ENCODE measurements at places on chromosomes 4 and X.

- no peak for DNase-seq
These were observed 137.2 kb downstream of the FNIP2 start for GRCh38 chr4:158906073-158906472.

- DNase-seq: no peak
These were observed 1659.8 kb upstream of the ADGRL3 start for GRCh38 chr4:59540311-59540710.

GRCh38 chr4:53543561-53543960, 47.7 kb downstream of the LNX1 start:
- DNase-seq: no peak

GRCh38 chr4:61520681-61521160, 320.6 kb downstream of the ADGRL3 start:
- no peak for DNase-seq

GRCh38 chr4:81135501-81135900, 79.5 kb downstream of the PRKG2 start:
- no peak for DNase-seq

DNA sequence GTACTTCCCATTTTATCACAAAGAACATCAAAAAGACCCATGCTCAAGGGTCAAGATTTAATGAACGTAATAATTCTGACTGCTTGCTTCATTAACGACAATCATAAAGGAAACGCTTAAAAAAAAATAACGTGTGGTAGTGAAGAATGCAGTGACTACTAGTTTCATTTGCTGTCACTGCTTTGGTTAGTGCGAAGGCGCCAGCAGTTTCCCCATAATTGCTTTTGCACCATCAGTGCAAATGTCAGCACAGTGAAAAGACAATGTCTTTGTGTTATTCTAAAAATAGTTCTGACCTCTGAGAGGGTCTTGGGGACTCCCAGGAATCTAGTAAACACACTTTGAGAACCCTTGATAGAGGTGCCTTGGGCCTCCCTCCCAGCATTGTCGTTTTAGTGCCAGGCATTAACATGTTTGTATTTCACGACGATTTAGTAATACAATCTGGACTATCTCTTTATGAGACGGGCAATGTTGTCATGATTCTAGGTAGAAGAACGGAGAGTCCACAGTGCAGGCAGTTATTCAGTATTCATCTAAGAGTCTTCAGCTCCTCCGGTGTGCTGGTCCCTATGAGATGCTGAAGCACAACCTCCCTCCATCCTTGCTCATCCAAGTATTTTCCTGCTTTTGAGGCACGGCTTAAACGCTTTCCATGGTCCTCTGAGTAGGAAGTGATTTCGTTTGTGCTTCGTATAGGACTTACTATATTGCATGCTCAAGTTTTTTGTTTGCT, 71.0 kb downstream of the AFF1 start:
- no peak for DNase-seq

- no peak for DNase-seq
These were observed 168.9 kb downstream of the ZNF674 start for GRCh38 chrX:46376246-46376885.

DNA sequence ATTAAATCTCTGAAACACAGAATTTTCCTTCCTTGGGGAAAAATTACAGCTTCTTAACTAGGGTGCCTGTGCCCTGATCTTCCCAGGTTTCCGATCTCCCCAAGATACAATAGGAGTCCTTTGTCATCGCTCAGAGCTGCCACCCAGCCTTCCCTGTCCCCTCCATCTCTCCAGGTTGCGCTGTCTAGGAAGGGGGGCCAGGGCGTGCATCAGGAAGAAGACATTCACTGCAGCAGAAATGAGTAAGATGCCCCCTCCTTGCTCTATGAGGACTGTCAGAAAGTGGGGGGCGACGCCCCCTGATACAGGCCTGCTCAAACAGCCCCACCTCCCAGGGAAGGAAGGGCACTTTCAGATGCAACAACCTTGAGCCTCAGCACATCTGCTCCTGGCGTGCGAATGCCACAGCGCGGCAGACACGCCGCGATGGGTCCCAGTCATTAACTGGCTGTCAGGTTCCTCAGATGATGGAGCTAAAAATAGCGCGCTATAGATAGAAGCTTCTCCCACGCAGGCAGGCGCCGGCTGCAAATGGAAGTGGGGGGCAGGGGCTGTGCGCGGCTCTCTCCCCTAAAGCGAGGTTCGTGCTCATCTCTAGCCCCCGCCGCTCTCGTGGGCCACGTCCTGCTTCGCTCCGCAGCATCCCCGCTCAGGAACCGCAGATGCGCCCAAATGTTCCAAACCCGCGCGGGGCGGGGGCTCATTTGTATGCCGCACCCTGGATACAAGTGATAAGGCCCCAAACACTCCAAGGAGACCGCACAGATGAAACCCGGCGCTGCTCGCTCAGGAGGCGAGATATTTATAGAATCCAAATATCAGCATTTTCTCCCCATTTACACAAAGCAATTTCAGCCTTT, 57.6 kb upstream of the LGI2 start:
- DNase-seq: no peak

DNA sequence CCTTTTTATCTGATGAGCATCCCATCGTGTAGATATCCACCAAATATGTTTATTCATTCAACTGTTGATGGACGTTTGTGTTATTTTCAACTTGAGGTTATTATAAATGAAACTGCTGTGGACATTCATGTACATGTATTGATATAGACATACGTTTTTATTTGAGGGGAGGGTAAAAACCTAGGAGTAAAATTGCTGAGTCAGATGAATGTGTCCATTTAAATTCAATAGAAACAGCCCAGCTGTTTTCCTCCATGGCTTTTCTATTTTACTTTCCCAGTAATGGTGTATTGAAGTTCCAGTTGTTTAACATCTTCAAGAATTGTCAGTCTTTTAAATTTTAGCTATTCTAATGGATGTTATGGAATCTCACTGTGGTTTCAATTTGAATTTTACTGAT, 348.7 kb upstream of the GALNTL6 start:
- no peak for DNase-seq

DNA sequence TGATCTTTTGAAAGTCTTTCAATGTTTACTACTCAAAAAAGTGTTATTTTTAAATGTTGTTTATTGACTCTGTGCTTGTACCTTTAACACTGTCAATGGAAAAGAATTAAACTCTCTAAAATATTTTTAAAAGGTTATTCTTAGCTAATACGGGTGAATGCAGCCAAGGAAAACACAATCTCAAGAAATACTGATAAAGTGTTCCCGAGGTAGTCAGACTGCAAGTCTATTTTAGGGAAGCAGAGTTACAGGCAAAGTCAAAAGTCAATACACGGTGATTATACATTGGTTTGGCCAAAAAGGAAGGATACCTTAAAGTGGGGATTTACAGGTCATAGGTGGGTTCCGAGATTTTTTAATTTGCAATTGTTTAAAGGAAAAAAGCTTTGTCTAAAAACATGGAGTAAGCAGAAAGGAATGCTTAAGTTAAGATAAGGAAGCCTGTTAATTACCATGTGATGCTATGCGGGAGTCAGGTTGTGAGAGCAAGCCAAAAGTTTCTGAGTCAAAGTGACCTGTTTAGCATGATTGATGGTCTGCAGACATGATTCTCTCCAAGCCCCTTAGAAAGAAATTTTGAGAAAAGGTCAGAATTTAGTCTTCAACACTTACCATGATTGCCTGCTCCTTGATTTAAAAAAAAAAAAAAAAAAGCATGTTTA, 288.4 kb downstream of the KLHL4 start:
- no peak for DNase-seq

GRCh38 chr4:90842960-90843359, 715.8 kb downstream of the CCSER1 start:
- DNase-seq: no peak

GRCh38 chrX:10656214-10656613, 35.8 kb upstream of the MID1 start:
- DNase-seq: no peak

- no peak for DNase-seq
These were observed 44.9 kb upstream of the SMAD1 start for GRCh38 chr4:145436796-145437195.

DNA sequence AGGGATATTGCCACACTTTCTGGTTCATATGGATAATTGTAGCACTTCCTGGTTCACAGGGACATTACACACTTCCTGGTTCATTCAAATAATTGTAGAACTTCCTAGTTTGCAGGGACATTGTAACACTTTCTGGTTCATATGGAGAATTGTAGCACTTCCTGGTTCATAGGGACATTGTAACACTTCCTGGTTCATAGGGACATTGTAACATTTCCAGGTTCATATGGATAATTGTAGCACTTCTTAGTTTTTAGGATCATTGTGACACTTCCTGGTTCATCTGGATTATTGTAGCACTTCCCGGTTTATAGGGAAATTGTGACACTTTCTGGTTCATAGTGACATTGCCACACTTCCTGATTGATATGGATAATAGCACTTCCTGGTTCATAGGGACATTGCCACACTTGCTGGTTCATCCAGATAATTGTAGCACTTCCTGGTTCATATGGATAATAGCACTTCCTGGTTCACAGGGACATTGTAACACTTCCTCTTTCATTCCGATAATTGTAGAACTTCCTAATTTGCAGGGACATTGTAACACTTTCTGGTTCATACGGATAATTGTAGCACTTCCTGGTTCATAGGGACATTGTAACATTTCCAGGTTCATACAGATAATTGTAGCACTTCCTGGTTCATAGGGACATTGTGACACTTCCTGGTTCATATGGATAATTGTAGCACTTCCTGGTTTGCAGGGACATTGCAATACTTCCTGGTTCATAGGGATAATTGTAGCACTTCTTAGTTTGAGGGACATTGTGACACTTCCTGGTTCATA, 59.2 kb upstream of the CD99 start:
- no peak for DNase-seq

DNA sequence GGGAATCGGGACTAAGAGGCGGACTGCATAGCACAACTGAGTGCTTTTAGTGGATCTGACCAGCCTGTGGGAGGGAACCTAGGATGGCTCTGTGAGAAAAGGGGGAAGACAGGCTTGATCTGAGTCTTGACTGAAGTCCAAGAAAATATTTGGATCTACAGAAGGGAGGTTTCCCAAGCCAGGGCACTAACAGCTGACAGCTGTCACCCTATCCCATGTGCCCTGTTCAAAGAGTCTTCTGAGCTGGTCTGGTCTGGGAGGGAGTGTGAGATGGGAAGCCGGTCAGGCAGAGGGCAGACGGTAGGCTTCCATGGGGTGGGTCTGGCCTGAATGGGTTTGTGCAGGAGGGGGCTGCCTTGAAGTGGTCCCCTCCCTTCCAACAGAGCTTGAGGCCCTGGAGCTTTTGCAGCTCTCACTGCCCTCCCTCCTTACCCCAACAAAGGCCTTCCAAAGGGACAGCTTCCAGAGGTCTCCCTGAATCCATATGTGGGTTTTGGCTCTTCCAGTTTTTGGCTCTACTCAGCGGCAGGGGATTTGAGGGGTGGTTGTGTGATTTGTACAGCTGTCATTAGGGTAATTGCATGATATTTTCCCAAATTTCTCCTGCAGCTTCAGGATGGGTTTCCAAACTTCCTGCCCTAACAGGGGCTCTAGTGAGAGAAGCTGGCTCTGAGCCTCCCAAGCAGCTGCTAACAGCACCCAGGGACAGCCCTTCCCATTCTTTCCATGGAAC, 643.7 kb downstream of the BCOR start:
- no peak for DNase-seq

DNA sequence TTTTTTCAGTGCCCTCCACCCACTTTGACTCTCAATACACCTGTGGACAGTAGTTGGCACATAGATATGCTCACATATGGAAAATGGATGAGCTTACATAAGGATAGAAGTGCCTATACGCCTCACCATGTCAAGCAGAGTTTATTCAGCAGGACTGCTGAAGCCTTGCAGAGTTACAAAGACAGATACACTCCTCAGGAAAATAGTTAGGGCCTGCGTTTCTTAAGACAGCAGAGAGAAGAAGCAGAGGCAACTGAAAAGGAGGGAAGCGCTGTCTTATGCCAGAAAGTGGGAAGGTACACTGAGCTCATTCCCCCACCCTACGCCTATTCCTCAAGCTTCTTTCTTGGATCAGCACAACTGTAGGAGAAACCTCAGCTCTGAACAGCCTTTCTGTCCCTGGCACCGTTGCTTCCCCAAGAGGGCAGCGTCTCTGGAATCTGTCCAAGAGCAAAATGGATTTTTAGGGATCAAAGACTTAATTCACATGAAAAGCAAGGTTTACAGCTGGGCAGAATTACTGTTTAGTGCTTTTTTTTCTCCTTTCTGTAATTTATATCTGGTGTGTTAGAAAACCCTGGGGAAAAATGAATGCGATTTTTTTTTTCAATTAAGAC, 37.3 kb upstream of the MBTPS2 start:
- no peak for DNase-seq

DNA sequence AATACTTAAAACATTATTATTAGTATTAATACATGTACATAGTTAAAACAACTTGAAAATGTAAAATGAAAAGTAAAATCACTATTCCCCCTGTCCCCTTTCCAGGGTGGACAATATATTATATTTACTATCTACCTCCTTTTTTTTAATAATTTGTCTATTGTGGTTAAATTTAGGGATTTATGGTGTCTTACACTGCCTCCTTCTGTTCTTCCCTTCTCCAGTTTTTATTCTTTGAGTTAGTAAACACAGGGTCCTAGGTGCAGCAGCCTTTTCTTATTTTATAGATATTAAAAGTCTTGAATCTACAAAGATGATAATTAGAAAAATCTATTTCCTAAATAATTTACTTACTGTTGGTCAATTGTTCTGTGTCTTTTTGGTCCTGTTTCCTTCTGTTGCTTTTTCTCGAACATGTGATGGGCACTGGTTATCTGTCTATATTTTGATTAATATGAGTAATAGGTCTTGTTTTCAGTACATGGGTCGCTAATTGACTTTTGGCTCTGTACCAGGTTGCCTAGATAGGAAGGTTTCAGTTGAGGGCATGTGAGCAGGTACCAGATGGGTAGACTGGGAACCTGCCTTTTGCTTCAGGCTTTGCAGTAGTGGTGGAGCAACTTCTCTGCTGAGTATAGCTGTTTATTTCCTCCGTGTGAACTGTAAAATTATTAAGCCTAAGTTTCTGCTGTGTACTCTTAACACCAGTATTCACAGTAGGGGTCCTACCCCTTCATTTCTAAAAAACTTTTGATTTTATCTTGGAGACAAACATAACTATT, 1.1 kb downstream of the NUDT9 start:
- no peak for DNase-seq

- no peak for DNase-seq
These were observed 62.9 kb upstream of the PGRMC2 start for GRCh38 chr4:128350449-128351045.

Data from progenitor cell of endocrine pancreas (in vitro differentiated cells).